Pons (tissue), 1 donor: ENCODE measurements at places on chromosomes 2 and 18.

GRCh38 chr2:136242100-136242499 lies 124.2 kb upstream of the CXCR4 start:
- no peak for DNase-seq

GRCh38 chr18:38759457-38759856 lies 1193.9 kb upstream of the CELF4 start:
- DNase-seq: no peak

GRCh38 chr2:199994896-199995295 lies 39.5 kb downstream of the MAIP1 start:
- DNase-seq: no peak

GRCh38 chr2:198146346-198146940 lies 342.1 kb downstream of the PLCL1 start:
- peak; percentile 26 for DNase-seq

DNA sequence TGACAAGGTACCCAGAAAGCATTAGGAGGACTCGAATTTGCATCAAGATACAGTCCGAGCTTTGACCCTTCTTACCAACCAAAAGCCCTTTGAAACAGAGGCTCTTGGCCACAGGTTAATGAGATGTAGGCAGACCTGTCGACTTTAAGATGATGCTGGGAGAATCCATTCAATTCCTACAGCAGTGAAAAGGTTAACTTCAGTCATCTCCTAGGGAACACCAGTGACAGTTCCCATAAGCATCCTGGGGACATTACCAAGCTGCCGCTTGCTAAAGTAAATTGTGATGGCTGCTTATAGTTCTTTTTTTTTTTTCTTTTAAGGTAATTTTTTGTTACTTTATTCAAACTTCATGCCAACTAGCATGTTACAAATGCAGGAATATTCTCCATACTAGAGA lies 379.3 kb downstream of the SOX11 start:
- no peak for DNase-seq

DNA sequence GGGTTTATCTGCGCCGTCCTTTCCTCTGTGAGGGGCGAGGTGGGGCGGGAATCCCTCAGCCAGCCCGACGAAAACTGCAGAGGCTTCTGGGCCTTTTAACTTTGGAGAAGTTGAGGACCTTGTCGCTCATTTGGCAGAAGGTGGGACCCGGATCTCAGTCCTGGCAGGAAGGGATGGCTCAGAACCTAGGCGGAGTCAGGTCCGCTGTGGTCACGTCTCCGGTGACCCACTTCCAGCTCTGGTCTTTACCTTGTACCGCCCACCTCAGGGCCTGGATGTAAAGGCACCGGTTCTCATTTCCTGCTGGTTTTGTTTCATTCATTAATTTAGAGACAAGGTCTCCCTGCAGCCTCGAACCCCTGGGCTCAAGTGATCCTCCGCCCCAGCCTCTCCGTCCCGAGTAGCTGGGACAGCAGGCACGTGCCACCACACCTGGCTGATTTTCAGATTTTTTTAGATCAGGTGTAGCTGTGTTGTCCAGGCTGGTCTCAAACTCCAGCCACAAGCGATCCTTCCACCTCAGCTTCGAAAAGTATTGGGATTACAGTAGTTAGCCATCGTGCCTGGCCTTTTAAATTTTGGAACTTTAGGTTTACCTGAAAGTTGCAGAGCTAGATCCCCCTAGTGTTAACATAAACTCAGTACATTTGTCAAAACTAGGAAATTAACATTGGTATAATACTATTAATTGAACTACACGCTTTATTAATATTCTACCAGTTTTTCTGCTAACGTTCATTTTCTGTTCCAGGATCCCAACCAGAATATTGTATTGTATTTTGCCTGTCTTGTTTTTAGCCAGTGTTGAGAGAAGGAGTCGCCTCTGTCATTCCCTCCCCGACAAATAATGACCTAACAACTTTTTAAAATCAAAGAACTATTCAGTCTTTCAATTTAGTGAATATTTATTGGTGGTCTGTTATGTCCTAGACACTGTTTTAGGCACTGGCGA lies 852 bp downstream of the POLI start:
- DNase-seq: peak; percentile 28

DNA sequence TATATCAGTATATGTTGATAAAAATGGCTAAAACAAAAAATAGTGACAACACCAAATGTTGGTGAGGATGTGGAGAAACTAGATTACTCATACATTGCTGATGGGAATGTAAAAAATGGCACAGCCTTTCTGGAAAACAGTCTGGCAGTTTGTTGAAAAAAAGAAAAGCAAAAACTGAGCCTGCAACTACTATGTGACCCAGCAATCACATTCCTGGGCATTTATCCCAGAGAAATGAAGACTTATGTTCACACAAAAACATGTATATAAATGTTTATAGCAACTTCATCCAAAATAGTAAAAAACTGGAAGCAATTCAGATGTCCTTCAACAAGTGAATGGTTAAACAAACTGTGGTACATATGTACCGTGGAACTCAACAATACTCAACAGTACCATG lies 7.5 kb upstream of the KDSR start:
- no peak for DNase-seq

GRCh38 chr2:217803653-217803960 lies 199.2 kb downstream of the TNS1 start:
- DNase-seq: no peak

DNA sequence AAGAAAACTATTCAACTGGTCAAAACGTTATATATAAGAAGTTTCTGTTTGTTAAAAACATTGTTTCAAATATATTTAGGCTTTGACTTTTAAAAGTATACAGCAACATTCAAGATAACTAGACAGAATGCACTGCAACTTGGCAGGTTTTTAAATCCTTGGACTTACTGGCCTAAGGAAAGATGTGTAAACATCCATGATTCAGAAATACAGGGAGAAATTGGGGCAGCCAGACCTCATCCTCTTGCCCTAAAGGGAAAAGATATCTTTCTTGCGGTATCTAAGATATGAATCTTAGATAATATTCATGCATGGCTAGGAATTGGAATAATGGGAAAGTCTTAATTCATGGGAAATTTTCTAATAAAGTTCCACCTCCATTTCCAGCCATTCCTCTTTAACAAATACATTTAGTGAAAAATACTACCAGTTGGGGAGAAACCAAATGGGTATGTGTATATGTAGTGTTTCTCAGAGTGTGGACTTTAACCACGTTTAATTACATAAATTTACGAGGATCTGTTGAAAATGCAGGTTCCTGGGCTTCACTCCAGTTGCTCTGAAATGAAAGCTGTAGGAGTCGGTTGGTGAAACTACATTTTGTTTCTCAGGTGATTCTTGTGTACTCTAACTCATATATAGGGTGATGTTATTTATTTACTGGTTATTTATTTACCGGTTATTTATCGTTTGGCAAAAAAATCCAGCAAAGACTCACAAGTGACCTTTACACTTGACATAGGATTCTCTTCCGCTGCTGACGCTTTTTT lies 587 bp upstream of the TANK start:
- DNase-seq: no peak

- peak; percentile 39 for DNase-seq
Observed at GRCh38 chr18:711310-711656, 1.1 kb downstream of the ENOSF1 start.

DNA sequence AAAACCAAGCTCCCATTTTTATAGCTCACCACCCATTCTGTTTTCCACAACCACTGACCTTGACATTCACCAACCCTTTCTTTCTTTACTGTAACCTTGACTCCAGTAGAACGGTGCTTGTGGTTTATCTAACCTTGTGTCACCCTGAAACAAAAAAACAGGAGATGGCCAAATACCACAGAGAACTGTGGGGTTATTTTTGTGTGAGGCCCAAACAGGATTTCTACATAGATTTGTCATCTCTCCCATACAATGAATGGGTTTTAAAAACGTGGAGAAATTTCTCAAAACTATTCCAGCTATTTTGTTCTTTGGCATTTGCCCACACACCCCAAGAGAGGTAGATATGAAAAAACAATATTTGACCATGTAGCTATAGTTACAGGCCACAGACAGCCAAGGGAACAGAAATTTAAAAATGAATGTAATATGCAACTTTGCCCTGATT lies 231.3 kb upstream of the TANK start:
- DNase-seq: no peak

DNA sequence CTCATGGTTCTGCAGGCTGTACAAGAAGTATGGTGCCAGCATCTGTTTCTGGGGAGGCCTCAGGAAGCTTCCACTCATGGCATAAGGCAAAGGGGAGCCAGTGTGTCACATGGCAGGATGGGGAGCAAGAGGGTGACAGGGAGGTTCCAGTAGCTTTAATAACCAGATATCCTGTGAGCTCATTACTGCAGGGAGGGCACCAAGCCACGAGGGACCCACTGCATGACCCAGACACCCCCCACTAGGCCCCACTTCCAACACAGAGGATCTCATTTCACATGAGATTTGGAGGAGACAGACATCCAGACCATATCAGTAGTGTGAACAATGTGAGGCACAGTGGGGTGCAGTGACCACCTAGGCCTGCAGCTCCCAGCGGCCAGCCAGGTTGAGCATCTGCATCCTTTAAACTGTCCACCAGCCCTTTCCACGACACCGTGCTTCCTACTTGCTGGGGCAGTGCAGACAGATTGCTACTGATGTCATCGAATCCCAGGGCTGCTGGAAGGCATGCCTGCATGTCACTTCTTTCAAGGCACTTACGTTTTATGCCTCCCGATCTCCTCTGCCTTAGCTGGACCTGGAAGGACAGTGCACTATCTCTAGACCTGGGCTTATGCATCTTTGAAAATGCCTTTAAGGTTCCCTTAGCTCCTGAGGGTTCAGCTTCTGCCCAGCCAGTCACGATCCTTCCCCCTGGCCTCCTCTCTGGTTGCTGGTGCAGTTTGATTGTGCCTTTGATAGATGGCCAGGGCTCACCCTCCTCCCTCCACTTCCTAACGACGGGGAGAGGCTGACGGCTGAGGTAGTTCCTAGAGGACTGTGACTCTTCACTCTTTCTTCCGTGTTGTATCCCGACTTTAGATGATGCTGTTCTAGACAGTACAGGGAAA lies 174.3 kb downstream of the FAM210A start:
- no peak for DNase-seq

DNA sequence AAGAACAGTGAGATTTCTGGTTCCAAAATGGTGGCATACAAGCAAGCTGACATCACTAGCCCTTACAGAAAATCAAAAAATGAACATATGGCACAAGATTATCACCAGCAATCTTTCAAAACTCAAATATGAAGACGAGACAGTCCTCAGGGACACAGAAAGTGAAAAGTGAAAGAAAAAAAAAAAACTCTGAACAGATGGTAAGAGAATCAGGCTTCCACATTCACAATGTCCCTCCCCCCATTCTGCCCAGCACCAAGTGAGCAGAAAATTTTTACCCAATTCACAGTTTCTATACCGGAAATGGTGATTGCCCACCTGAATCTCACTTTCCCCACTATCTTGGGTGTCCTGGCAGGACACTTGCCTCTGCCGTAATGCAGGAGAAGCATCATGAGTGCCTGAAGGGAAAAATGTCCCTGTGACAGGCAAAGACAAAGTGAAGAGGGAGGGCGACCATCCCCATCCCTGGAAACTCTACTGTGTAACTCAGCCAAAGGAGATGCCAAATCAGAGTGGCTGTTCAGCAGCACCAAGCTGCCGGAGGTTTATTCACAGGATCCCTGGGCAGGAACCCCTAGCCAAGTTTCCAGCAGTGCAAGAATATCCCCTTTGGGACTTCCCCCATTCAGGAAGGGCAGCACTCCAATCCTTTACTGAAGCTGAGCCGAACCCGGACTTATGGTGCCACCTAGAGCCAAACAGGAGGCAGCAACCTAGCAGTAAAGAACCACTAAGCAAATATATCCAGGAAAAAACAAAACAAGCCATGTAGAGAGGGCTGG lies 312.2 kb downstream of the LRATD1 start:
- DNase-seq: no peak

DNA sequence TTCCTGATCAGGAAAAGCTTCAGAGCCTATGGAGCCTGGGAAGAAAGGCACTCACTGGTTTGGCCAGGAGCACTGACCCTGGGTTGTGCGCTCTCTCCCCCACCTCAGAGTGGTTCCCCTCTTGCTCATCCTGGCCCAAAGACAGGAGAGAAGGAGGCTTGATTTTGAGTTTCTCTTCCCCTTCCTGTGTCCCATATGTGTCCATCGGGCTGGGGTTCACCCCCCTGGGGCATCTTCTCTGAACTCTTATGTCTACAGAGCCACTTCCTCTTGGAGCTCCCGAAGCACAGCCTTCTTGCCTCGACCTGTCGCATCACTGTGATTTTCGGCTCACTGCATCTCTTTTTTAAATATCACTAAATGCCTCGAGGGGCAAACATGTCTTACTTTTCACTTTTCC lies 692.3 kb downstream of the RNF144A start:
- DNase-seq: no peak

DNA sequence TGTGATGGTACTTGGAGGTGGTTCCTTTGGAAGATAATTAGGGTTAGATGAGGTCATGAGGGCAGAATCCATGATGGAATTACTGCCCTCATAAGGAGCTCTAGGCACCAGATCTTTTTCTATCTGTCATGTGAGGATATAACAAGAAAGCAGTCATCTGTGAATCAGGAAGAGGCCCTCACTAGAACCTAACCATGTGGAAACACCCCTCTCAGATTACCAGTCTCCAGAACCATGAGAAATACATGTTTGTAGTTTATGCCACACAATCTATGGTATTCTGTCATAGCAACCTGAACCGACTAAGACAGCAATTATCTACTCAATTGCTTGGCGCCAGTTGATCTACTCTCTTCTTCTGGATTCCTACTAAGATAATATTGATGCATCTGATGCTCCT lies 2.4 kb upstream of the SERPINB10 start:
- no peak for DNase-seq

- DNase-seq: no peak
Observed at GRCh38 chr2:224440988-224441387, 39.1 kb upstream of the FAM124B start.

- DNase-seq: peak; percentile 87
Observed at GRCh38 chr2:113890253-113891235, 655 bp downstream of the ACTR3 start.

DNA sequence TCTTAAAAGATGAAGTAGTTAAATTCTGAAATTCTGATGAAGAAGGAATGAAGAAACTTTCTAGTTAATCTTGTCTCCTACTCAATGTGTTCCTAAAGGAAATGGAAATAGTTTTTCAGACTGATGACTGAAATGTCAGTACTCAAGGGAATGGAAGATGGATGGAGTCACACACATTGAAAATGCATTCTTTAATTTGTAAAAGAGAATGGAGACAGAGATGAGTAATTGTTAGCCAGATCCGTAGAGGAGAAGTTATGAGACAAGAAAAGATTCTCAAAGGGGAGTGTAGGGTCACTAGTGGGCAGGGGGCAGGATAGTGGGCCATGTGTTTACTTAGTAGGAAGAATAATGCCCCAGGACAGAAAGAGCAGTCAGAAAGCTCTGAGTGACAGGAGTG lies 13.3 kb downstream of the ZSWIM2 start:
- no peak for DNase-seq

GRCh38 chr2:8268172-8268783 lies 413.6 kb upstream of the ID2 start:
- DNase-seq: no peak

DNA sequence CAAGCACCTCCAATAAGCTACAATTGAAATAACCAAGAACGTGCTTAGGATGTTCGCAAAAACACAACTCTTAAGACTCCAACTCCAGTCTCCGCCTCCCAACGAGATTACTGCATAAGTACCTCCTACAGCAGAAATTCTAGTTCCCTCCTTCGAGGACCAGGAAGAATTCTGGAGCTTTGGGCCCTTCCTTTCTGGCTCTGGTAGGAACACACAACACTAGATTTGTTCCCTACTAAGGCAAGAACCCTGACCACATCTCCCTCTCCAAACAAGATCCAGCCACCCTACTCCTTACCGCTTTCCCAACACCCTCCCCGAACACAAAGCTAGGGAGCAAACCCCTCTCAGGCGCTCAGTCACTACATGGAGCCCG lies 721 bp downstream of the ADAM17 start:
- peak; percentile 56 for DNase-seq
